ENCODE measurements at places on chromosomes 3 and 15. TPM values are rescaled to one million over a fixed set of nuclear protein-coding genes. Genes with fewer than 3 reads are reported as not detected.

The SLC51A gene
- not detected for total RNA-seq

DNA sequence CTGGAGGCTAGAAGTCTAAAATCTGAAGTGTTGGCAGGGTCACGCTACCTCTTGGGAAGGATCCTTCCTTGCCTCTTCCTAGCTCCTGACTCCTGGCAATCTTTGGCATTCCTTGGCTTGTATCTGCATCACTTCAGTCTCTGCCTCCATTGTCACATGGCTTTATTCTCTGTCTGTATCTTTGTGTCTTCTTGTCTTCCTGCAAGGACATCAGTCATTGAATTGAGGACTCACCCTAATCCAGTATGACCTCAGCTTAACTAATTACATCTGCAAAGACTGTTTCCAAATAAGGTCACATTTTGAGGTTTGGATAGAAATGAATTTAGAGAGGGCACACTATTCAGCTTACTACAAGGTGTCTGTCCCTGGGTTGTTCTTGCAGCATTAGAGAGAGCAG lies 31.1 kb upstream of the UTS2B start:
- no peak for DNase-seq

The MUSTN1 gene
- 4.4 TPM for total RNA-seq

DNA sequence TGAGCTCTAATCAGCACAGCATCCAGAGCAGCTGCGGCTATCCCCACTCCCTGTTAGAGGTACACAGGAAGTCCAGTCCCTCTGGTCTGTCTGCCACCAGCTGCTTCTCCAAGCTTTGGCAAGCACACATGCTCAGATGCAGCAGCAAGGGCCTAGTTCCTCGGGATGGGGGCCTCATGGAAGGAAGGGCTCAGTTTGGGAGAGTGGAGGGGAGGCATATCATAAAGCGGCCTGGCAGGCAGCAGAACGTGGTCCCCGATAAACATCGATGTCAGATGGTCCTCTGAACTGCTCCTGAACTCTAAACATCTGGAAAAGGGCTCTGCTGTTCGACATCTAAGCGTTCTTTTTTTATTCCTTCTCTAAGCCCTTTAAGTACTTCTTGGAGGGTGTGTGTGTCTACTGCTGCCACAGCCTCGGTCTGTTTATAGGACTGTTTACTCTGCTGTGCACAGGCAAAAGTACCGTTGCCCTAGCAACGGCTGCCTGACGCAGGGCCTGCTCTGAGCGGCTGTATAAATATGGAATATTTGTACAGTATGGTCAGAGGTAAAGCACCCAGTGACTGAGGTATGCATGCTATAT lies 74.6 kb downstream of the PRICKLE2 start:
- no peak for DNase-seq

DNA sequence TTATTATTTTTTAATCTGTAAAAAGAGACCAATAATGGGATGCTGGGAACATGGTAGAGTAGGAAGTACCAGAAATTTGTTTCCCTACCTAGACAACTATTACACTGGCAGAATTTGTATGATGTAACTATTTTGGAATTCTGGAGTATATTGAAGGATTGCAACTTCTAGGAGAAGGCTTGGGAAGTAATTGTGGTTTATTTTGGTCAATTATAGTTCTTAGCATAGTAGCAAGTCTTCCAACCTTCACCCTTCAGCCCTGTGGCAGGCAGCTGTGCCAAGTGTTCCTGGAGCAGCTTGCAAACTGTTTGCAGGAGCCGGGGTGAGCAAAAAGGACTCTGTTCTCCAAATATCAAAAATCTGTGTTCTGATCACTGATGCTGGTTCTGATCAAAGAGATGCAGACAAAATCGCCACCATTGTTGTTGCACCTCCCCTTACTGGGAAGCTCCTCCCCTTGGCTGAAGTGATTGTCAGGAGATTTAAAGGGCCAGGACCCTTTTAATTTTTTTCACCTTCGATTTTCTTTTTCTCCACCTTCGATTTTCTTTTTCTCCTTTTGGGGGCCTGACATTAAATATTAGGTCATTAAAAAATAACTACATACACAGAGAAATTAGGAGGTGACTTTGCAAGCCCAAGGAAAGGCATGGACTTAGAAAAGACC lies 363.3 kb downstream of the SLC9A9 start:
- DNase-seq: no peak

DNA sequence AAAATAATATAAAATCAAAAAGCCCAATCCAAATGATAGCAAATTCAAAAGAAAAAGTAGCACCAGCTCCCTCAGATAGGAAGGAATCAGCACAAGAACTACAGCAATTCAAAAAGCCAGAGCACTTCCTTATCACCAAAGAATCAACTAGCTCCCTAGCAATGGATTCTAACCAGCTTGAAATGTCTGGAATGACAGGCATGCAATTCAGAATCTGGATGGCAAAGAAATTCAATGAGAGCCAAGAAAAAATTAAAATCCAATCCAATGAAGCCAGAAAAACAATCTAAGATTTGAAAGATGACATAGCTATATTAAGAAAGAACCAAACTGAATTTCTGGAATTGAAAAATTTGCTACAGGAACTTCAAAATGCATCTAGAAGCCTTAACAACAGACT lies 1334.4 kb upstream of the ALCAM start:
- no peak for DNase-seq

- no peak for DNase-seq
Measured at GRCh38 chr3:5806192-5806591, 618.7 kb downstream of the EDEM1 start.

DNA sequence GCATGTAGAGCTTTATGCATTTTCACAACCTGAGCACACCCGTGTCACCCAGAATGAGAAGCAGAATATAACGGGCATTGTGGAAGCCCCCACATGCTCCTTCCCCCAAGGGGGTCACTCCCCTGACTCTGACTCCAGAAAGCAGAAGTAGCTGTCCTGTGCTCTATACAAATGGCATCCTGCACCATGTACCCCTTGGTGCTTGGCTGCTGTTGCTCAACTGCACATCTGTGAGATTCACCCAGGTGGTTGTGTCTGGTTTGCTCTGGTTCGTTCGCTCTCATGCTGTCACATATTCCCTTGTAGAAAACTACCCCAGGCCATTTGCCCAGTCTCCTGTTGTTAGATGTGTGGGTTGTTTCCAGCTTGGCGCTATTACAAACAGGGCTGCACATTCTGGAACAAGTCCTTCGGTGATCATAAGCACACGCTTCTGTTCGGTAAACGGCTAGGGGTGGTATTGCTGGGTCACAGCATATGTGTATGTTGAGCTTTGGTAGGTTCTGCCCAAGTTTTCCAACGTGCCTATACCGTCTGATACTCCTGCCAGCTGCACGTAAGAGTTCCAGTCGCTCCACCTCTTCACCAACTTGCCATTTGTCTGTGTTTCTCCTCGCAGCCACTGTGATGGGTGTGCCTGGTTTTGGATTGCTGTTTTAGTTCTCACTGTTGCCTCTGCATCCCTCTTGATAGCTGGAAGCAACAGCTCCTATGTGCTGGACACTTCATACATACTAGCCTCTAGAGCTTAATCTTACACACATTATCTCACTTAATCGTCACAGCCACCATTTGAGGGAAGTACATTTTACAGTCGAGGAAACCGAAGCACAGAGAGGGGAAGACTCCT lies 65.4 kb upstream of the SLC6A6 start:
- DNase-seq: no peak

- DNase-seq: no peak
Measured at GRCh38 chr15:66939451-66940023, 125.9 kb upstream of the SMAD3 start.

DNA sequence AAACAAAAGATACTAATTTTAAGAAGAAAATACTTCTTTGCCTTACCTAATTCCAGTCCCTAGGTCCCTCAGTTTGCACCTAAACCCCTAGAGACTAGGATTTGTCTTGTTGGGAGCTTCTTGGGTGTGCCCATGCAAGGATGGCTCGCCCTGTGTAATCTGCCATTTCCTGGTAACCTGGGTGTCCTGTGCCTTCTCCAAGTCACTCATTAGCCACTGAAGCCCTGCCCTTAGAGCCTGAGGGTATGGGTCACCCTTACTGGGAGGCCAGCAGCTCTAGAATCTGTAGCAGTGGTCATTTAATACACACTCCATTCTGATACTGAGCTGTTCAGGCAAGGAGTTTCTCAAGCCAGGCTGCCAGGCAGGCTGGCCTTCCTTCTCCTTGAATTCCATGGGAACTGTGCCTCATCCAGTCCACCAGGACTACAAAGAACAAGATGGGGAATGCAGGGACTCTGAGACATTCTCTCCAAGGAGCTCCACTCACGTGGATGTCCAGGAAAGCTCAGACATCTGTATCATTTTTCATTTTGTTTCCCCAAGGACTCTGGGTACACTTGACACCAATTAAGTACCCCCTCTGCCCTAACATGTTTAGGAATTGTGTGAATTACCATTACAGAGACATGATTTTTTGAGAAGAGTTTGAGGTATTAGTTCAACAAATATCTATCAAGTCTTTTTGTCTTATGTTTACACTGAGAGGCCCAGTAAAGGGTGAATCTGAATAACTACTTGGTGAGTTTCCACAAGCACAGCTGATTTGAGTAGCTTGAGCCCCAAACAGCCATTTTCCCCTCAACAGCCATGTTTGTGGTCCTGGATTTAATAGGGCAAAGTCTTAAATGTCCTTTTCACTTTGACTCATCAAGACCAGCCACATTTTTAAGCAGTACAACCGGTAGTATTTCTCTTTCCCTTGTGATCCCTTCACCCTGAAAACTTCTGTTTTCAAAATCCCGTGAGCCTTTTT lies 52.6 kb downstream of the ARNT2 start:
- DNase-seq: no peak

The TRPM1 gene
- total RNA-seq: not detected

DNA sequence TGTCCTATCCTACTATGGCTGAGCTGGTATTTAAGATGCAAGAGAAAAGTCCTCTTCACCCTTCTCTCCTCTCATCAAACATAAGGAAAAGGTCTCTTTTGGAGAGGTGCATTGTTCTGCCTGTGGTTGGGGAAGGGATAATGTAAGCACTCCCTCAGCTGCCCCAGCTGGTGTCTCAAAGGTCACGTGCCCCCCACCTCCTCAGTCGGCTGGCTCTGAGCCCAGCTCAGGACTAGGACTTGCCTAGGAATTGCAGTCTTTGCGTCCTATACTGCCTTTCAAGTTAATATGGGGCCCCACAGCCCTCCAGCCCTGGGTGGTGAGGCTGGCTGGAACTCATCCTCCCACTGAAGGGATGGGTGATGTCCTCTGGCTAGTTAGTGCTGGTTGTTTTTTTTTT lies 29.7 kb downstream of the OR4F15 start:
- no peak for DNase-seq

The DISP2 gene
- total RNA-seq: 0.03 TPM

The COPB2 gene
- total RNA-seq: 106 TPM

The ANKRD63 gene
- not detected for total RNA-seq

GRCh38 chr3:171700653-171701052 lies 109.6 kb downstream of the PLD1 start:
- no peak for DNase-seq

The USP13 gene
- 9.6 TPM for total RNA-seq

The FAM81A gene
- total RNA-seq: 0.50 TPM

The CTDSPL gene
- 2.0 TPM for total RNA-seq

DNA sequence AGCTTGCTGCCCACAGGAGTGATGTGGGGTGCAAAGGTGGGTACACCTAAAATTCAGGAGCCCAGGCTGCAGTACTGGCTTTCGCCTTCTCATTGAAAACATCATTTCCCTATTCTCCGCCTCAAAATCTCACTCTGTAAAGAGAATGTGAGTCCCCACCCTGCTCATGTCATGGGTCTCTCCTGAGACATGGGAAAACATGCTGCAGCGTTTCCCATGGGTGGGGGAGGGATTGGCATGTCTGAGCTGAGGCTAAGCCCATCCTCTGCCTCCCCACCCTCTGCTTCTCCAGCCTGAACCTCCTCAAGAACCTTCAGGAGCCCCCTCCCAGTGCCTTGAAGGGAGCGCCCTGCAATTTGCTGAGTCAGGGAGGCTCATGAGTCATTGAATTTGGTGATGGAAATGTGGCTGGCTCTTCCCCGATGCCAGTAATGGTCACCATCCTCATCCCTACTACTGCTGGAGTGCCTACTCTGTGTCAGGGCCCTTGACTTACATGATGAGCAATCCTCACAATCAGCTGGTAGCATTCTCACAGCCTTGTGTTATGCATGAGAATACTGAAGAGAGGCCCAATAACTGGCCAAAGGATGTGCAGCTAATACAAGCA lies 28.8 kb downstream of the WNT5A start:
- DNase-seq: no peak

GRCh38 chr3:58487140-58487886 lies 4.6 kb upstream of the KCTD6 start:
- no peak for DNase-seq

The CD96 gene
- total RNA-seq: 323 TPM

- no peak for DNase-seq
Measured at GRCh38 chr15:80967991-80968510, 21.6 kb downstream of the MESD start.

DNA sequence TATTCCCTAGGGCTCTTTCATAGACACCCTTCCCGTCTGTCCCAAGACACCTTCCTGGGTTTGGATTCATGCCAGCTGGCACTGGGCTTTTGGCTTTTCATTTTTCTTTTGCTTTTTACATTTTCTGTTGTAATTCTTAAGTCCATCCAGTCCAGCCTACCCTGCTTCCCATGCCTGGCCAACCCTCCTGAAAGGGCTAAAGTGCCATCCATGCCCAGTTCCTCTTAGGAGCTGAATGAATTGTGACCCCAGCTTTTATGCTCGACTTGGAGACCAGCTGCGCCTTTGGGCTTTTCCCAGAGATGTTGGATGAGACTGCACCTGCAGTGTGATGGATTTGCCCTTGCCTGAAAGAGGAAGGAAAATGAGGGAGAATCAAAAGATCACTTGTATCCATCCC lies 25.8 kb downstream of the LRRN1 start:
- no peak for DNase-seq

Data from activated CD4-positive, alpha-beta memory T cell treated with anti-CD3 and anti-CD28 coated beads, Interleukin-2, amount 10 ng/mL, durations not matched to agents 7 days and 5 days (primary cell).